SHP77 treated with DMSO at 0.1 percent for 48 hours (cell line): ENCODE measurements at places on chromosomes 4 and X.

GRCh38 chrX:790783-791360, 160.3 kb downstream of the SHOX start:
- DNase-seq: no peak

DNA sequence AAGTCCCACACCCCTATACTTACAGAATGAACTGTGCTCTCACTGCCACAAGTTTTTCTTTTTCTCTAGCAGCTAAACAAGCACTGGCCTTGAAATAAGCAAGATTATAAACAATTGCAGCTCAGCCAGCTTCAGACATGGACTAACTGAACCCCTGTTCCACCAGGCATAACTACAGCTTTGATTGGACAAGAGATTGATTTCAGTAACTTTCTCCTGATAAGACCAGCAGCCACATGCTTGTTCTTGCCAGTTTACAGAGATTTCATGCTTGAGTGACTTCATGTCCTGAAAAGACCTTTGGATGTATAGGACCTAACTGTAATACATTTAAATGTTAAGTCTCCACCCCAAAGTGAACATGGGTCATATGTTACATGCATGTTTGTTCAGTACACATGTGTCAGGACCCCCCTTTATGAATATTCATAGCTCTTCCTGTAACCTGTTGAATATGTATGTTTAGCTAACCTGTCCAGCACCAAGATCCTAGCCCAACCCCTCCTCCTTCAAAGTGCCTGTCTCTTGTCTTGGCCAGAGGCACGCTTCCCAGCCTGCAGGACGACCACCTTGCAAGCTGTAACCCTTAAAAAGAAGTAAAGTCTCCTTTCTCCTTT, 27.9 kb downstream of the ZNF275 start:
- DNase-seq: no peak

DNA sequence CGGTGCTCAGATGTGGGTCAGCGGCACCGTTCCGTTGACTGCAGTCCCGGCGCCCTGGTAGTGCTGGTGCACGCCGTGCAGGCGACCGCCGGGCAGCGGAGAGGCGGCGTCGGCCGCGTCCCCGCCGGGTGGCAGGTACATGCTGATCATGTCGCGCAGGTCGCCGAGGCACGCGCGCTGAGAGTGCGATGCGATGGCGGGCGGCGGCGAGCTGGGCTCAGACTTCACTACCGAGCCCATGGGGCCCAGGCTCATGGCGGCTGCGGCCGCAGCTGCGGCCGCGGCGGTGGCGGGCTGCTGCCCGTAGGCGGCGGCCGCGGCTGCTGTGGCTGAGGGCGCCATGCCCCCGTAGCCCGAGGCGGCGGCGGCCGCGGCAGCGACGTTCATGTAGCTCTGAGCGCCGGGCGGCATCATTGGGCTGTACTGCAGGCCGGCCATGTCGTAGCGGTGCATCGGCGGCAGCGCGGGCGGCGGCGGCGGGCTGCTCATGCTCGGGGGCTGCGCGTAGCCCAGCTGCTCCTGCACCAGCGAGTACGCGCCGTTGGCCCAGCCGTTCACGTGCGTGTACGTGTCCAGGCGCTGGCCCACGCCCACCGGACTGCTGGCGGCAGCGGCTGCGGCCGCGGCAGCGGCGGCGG, 1.0 kb downstream of the SOX3 start:
- no peak for DNase-seq

DNA sequence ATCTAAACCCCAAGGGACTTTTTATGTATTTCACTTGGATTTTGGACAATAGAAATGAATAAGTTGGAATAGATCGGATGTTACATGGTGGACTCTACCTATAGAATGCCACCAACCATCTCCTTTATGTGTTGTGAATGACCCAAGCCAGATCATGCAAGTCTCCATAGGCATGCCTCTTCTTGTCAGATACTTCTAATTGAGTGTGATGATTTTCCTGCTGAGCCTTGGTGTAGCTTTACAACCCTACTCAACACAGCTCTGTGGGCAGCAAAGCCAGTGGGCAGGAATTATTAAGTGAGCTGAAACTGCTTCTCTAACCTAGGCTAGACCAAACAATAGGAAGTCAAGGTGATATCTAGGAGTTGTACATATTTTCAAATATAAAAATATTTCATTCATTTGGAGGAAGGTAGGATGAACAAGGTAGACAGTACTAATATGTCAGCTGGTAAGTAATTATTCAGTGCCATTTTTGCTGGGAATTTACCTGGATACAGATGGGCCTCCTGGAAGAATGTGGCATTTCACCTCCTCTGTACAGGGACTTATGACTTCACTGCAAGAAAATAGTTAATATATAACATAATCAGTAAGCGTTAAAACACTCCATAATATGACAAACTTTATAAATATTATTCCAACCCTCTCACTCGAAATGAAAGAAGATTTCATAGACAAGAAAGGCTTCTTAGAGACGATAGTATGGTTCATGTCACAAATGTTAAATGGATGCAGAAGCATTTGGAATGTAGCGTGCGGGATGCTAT, 298.0 kb upstream of the FAT1 start:
- no peak for DNase-seq

GRCh38 chrX:734362-734761, 103.8 kb downstream of the SHOX start:
- no peak for DNase-seq

DNA sequence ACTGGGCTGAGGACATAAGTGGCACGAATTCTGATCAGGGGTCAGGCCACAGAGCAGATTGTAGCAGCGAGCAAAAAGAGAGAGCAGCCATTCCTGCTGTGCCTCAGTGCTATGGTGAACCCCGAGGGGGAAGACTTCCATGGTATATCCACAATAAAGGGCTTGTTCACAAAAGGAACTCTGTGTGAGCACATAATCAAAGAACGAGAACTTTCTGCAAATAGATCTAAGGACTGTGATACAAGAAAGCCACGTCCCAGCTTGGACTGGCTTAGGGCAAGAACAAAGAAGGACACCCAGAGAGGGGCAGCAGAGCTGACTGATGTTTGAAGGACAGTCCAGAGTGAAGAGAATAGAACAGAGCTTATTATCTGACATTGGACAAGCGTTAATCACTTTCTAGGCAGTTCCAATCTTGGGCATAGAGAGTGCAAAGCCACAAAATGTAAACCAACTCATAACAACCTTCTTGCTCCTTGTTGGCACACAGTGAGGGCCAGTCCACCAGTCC, 24.0 kb downstream of the PPEF2 start:
- no peak for DNase-seq

DNA sequence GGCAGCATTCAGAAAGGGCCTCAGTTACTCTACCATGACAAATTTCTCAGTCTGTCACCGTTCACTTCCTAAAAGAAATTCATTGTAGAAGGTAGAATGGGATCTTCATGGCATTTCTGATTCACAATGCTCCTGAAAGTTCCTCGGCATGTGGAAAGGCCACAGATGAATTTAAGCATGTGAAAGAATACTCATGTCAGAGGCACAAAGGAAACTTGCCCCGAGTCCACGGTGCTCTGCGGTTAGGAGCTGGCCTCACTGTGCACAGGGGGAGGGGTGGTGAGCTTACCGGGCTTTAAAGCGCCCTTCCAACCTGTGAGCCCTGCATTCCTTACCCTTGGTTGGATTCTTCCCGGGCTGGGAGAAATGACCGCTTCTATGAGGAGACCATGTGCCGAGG, 9.3 kb downstream of the TKTL1 start:
- no peak for DNase-seq

DNA sequence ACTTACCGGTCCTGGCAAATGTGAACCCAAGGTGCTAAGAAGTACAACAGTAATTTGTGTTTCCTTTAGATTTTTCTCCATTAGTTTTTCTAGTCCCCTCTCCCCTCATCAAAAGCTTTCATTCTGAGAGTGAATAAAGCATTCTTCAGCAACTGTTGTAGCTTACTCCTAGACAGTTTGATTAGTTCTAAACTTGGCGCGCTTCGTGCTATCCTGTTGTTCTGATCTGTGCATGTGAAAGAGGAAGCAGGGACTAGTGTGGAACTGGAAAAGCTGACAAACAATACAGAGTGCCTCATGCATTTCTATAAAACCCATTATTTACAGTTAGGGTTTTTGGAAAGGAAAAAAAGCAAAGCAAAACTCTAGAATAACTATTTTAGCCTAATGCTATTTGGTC, 556.9 kb upstream of the SLIT2 start:
- DNase-seq: no peak

- peak; percentile 47 for DNase-seq
Measured at GRCh38 chrX:72131317-72132294, at the start of gene RTL5. TSS of gene RTL5 (minus strand) at chrX:72131915.

DNA sequence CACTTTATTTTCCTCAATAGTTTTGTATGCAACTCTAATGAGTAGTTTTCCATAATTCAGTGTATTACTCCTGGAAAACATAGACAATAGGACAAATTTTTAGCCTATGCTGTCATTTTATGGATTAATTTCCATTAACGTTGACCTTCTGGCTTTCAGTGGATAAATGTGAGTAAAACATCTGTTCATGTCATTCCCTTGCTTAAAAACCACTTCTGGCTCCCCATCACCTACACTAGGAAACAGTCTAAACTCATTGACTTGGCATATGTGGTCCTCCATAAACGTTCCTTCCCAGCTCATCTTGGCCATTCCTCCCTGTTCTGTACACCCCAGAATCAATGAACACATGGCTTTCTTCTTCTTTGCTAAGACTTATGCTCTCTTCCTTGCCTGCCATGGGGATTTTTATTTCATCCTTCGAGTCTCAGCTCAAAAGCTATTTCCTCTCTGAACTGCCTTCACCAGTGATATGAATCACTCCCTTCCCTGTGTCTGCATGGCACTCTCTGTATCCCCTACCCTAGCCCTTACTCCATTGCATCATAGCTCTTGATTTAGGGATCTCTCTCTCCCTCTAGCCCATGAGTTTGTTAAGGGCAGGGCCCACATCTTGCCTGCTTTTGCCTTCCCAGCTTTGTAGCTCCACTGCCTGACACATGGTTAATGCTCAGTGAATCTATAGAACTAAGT, 34.8 kb downstream of the DOCK11 start:
- DNase-seq: no peak

DNA sequence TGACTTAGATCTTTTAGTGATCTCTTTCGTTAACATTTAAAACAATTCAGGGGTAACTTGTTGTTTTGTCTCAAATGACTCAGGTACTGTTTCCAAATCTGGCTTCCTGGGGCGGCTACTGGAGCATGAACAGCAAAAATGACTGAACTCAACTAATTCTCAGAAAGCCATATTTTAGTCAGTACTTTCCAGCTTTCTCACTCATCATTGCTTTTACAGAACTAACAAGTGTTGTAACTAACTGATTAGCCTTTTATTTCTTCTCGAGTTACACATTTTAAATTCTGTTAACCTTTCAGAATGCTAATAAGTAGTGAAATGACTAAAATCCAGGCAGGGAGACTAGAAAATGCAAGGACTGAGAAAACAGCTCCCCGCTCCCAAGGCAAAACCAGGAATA, 55.3 kb downstream of the JADE3 start:
- DNase-seq: no peak

GRCh38 chr4:5751666-5752375, 40.8 kb downstream of the EVC start:
- DNase-seq: no peak

DNA sequence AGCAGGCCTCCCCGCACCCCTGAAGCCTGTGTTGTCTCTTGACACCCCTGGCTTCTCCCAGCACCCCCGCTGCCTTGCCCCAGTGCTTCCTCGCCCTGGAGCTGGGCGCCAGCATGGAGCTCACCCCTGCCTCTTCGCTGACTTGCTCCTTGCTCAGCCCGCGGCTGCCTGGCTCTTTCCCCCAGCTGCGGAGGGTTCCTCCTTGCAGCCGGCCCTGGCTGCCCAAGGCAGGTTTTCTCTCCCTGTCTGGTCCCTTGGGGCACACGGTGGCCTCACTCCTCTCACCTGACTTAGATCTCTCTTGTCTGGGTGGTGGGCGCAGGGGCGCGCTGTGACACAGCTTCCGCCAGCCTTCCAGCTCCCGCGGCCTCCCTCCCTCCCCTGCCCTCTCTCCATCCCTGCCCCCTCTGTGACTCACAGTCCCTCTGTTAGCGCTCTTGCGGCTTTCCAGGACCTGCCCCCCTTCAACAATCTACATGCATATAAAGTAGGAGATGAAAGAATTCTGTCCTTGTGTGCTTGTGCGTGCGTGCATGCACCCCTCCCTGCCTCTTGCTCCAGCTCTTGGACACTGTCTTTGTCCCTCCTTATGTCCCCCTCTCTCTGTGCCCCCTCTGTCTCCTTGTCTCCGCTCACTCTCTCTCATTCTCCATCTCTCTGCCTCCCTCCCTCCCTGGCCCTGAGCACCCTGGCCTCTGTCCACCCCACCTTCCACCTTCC, 2.2 kb downstream of the PLXNB3 start:
- DNase-seq: no peak

DNA sequence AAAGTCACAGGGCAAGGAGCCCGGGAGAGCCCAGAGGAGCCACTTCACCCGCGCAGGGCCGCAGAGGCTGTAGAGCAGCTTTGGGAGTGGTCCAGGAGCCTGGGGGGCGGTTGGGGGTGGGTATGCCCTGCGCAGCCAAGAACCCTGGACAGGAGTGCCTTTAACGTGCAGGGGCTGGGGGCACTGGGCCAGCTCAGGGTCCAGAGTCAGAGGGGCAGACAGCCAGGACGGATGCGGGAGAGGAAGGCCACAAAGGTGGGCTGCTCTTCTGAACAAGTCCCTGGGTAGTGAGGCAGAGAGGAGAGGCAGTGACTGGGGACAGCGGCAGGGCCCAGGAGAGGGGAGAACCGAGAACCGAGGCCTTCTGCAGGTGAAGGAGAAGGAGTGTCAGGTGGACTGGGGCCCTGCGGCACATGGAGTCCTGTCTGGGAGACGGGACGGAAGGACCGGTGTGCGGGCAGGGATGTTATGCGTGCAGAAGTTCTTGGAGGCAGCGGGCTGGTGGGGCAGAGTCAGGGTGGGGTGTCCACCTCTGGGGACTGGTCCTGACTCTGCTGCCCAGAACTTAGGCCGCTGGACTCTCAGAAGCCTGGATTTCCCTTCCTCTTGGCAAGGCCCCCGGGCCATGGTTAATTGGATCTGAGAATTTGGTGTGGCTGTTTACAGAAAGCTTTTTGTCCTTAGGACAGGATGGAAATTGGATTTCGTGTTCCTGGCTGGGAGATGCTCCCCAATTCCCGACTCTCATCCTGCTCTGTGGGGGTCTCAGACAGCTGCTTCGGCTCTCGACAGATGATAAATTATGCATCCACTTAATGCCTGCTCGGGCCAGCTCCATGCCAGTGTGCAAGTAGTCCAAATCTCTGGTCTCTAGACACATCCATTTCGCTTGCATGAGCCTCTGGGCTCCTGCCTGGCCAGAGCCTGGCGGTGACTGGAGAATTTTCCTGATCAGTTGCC, 31.9 kb downstream of the ADRA2C start:
- DNase-seq: no peak

- DNase-seq: no peak
Measured at GRCh38 chr4:108889696-108890483, 127.0 kb upstream of the ETNPPL start.

- DNase-seq: no peak
Measured at GRCh38 chr4:146511381-146511780, 10.4 kb downstream of the SLC10A7 start.
